Ascending aorta (tissue), 2 donors: ENCODE measurements at places on chromosomes 6 and 20. TPM values are rescaled to one million over a fixed set of nuclear protein-coding genes. Genes with fewer than 3 reads are reported as not detected.

- DNase-seq = no peak
These were observed 19.3 kb upstream of the TTK start for GRCh38 chr6:79985128-79985527.

PRSS35 gene
- 1.8 TPM for total RNA-seq

GRCh38 chr6:126307849-126308248, 32.1 kb upstream of the CENPW start:
- DNase-seq = no peak

TGM3 gene
- total RNA-seq = not detected

- DNase-seq = no peak
These were observed 621.5 kb upstream of the BTBD3 start for GRCh38 chr20:11296221-11296620.

GRCh38 chr6:78598966-78599365, 268.4 kb upstream of the IRAK1BP1 start:
- DNase-seq = peak; percentile 64

DNA sequence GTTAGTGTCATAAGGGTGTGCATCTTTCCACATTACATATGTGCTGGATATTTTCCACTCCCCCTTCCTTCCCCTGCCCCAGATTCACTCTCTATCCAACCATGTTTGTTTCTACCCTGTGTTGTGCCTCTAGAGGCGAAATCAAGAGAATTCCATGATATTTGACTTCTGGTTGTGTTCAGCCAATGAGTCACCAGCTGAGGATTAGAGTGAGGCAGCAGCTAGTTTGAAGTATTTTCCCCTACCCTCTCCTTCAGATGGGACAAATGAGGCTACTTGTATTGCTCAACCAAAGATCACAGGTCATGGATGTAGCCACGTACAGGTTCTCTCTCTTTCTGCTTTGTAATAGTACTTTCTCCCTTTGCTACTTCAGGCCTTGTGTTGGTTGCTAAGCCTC, 24.5 kb upstream of the OR2J2 start:
- DNase-seq = no peak
